ENCODE measurements at places on chromosomes 13 and 19.

DNA sequence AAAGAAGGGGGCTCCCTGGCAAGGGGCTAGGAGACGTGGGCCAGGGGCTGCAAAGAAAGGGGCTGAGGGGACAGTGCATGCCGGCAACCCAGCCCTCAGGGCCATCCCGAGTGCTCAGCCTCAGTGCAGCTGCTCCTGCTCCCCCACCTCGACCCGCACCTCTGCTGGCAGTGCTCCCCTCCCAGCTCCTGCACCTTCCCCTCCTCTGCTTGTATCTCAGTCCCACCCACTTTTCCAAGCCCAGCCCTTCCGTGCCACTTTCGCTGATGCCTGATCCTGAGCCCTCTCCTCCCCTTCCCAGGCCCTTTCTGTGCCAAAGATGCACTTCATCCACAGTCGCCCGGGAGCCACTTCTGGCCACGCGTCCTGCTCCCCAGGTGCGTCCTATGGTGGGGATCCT, 69.9 kb upstream of the KCTD15 start:
- DNase-seq: no peak

DNA sequence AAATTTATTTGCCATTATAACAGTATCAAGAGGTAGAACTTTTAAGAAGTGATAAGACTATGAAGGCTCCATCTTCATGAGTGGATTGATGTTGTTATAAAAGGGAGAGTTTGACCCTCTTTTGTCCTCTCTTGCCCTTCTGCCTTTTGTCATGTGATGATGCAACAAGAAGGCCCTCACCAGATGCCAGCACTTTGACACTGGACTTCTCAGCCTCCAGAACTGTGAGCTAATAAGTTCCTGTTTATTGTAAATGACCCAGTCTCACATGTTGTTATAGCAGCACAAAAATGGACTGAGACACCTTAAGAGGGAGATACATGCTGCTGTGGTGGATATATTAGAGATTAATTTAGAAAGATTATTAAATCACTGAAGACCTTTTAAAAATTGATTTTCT, 71.6 kb downstream of the SPRYD7 start:
- DNase-seq: no peak

DNA sequence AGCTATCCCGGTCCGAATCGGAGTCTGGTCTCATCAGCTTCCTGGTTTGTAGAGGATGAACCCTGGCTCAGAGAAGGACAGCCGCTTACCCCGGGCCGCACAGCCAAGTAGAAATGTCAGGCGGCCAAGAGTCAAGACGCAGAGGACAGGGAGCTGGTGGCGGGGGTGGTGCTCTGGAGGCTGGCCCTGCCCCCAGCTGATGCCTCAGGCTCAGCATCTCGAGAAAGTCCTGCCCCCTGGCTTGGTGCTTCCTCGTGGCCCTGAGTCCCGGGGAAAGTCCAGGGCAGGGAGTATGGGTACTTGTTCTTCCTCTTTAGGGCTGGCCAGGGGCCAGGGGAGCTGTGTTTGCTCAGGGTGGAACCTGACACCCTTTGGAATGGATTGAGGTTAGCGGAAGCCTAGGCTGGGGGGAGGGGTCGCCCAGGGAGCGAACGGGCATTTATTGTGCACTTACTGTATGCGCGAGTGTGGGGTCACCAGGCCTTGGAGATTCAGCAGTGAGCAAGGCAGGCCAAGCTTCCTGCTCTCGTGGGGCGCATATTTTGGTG, 2.2 kb downstream of the TJP3 start:
- no peak for DNase-seq

- no peak for DNase-seq
Observed at GRCh38 chr13:69524459-69525150, 583.0 kb upstream of the ATXN8OS start.

DNA sequence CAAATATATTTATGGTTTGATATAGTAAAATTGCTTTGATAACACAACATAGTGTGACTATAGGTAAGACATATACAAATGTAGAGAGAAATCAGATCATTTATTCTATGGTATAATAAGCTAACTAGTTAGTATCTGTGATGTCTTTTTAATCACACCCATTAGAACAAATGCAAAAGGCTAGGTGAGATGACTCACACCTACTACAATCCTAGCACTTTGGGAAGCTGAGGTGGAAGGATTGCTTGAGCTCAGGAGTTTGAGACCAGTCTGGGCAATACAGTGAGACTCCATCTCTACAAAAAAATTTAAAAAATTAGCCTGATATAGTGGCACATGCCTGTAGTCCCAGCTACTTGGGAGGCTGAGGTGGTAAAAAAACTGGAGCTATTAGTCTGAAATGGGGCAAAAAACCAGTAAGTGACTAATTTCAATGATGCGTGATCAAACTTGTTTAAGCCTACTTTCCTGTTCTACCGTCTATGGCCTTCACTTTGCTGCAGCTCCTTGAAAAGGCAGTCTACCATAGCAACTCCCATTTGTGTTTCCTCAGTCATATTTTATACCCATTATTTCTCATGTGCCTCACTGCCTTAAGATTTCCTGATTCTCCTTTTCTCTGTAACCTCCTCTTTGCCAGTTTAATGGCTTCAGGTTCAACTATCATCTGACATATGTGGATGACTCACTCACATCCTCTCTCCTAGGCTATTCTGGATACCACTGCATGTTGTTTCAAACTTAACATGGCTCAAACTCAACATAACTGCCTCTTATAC, 12.5 kb downstream of the ALG5 start:
- DNase-seq: no peak

DNA sequence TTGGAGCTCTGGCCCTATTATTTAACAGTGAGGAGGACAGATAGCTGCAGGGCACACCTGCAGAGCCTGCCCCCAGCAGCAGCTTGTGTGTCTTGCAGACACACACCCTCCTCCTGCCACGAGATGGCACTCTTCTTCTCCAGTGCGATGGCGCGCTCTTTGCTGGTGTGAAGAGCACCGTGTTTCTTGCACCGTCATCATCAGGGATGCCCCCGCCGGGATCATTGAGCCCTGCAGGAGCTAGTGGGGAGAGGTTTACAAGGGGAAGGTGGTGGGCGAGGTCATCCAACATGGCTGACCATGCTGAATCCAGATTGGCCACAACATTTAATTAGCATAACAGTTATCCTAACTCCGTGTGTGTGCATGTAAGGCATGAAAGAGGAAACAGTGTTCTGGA, 105.6 kb downstream of the RAB20 start:
- DNase-seq: no peak

DNA sequence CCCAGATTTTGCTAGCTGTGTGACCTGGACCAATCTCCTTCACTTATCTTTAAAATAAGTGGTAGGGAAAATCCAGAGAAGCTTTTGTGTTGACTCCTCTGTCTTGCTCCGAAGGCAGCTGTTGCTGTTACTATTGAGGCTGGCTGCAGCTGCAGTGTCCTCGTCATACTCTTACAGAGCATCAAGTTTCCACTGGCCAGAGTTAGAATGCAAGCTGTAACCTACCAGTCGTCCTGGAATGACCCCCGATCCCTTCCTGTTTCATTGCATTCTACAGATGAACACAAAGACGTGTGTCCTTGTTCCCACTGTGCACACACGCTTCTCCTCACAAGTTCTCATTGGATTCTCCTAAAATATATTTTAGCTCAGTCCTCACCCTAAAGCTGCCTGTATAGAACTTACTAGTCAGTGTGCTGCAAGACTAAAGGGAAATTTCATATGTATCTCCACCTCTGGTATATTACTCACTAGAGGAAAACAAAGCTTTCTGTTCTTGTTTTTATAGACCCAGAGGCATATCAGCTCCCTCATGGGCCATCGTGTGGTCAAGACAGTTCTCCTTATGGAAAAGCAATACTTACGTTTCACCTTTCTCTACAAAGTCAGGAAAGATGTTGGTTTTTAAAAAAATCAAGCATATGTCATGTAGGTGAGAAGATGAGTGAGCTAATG, 589.8 kb downstream of the LMO7 start:
- no peak for DNase-seq

DNA sequence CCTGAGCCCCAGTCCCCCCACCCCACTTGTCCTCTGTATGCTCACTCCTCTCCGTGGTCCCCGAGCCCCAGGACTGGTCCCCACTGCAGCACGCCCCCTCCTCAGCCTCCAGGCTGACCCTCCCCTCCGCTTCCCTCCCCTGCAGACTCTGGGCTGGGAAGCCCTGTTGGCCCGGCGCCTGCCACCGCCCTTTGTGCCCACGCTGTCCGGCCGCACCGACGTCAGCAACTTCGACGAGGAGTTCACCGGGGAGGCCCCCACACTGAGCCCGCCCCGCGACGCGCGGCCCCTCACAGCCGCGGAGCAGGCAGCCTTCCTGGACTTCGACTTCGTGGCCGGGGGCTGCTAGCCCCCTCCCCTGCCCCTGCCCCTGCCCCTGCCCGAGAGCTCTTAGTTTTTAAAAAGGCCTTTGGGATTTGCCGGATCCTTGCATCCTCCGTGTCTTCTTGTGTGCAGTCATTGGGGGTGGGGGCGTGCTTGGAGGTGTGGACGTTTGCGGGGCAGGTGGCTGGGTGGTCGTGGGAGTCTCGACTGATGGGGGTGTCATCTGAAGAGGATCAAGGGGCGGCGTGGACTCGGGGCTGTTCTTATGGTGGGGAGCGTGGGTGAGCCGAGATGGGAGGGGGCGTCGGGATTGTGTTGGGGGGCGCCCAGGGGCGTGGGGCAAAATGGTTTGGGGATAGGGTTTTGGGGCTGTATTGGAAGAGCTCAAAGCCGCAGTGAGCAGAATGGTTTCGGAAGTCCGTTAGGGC, 3.5 kb downstream of the PTGER1 start:
- DNase-seq: no peak

All from cerebellar nuclear complex (tissue), 1 donor.